ENCODE measurements at places on chromosomes 7 and 10. TPM values are rescaled to one million over a fixed set of nuclear protein-coding genes. Genes with fewer than 3 reads are reported as not detected.

DNA sequence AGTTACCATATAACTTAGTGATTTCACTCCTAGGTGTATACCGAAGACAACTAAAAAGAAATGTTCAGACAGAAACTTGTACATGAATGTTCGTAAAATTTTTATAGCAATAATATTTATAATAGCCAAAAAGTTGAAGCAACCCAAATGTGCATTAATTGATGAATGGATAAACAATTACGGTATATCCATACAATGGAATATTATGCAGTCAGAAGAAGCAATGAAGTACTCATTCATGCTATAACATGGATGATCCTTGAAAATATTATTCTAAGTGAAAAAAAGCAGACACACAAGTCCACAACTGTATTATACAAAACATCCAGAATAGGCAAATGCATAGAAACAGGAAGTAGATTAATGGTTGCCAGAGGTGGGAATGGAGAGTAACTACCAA is 183.9 kb downstream of the RNLS start:
- no peak for DNase-seq

The ATOH7 gene
- not detected for total RNA-seq

GRCh38 chr7:155131090-155131489 is 61.0 kb downstream of the HTR5A start:
- no peak for DNase-seq

GRCh38 chr7:2214636-2215035 is 18.1 kb downstream of the MAD1L1 start:
- no peak for DNase-seq

The SKIDA1 gene
- total RNA-seq, result 1.2 TPM

DNA sequence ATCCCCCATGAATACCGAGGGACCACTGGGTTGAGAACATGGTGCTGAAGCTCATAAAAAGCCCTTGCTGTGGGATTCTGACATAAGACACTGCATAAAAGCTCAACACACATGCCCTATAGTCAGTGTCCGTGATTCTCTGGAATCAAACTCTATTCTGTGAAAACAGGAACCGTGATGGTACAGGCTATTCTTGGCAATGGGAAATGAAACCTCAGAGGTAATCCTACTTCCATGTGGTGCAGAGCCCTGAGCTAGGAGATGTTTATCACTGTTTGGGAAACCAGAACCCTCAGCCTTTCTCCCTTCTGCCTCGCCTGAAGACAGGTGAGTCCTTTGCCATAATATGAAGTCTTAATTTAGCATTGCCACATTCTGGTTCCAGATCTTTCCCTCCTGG is 80.8 kb upstream of the PRSS1 start:
- no peak for DNase-seq

DNA sequence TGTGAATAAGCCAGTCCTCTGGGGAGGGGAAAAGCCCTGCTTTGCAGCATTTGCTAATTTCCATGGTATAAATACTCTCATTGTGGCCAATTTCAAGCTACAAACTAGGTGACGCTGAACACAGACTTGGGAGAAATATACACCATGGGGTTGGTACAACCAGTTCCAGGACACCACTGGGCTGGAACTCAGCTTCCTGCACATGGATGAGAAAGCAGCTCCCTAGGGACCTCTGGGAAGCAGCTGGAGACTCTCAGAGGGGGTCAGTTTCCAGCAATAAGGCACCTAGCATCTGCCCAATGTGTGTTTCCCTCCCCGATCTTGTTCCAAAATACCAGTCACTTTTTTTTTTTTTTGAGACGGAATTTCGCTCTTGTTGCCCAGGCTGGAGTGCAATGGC is 56.8 kb upstream of the WDR11 start:
- DNase-seq, result no peak

- no peak for DNase-seq
Observed at GRCh38 chr7:80153446-80153845, 18.8 kb downstream of the GNAI1 start.
